SK-N-SH (cell line): ENCODE measurements at places on chromosomes 2 and 18. TPM values are rescaled to one million over a fixed set of nuclear protein-coding genes. Genes with fewer than 3 reads are reported as not detected.

Gene MC4R
- 0.21 and 0.62 TPM in 2 replicates for polyA plus RNA-seq

Gene NXPH2
- polyA plus RNA-seq: not detected in 2 replicates

DNA sequence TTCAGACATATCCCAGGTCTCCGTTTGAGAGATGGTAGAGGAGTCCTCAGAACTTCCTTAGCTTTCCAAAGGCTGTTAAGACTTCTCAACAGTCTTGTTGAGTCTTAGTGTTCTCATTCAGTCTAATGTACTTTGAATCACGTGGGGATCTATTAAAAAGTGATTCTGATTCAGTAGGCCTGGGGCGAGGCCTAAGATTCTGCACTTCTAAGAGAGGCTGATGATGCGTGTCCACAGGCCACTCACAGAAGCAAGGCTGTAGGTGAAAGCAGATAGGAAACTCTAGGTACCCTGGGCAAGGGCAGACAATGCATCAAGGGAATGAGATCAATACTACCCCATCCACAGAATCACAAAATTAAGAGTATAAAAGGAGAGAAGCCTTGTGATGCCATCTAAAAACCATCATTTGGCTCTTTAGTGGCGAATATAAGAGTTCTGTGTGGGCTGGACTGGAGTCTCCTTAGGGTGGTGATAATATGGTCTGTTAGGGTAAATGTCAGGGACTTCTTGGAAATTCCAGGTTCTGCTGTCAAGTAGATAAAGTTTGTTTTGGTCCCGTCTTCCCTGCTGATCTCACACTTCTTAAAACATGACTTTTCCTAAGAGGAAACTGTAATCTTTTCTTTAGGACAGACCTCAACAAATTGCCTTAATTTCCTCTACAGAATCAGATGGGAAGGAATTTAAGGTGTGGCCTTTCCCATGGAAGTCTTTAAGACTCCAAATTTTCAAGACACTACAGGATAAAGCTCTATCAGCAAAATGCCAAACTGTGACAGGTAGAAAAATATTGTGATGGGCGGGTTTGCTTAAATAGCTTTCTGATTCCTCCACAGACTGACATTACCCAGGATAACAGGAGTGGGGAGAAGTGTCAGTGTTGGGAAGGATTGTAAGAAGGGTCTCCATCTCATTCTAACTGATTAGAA lies 45.7 kb upstream of the NEMP2 start:
- no peak overlapping the region for H3K27ac ChIP-seq
- H3K27me3 ChIP-seq: no peaks in the 10 kb centered on the region
- H3K4me1 ChIP-seq: no peaks in the 10 kb centered on the region
- no peaks in the 10 kb centered on the region for H3K36me3 ChIP-seq
- DNase-seq: no peak

DNA sequence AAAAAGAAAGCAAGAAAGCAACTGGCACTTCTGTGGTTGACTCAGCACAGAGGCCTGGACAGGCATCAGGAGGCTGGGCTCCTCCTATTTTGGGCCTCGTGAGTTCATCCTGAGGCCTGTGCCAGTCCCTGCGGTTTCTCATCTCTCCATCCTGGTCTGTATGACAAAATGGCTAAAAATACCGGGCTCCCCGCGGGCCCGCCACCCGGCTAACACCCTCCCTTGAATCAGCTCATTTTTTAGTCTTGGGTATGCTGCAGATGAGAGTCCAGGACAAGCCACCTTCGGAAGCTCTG lies 62.3 kb upstream of the YWHAQ start:
- H3K4me3 ChIP-seq: no peak overlapping the region
- no peaks in the 10 kb centered on the region for H3K36me3 ChIP-seq
- H3K27me3 ChIP-seq: no peaks in the 10 kb centered on the region
- DNase-seq: no peak
- peak overlapping the region; percentile 32 for H3K27ac ChIP-seq

- no peaks in the 10 kb centered on the region for H3K27me3 ChIP-seq
- no peaks in the 10 kb centered on the region for H3K4me1 ChIP-seq
- no peak overlapping the region for H3K27ac ChIP-seq
- DNase-seq: no peak
Measured at GRCh38 chr2:172395503-172395902, 31.9 kb upstream of the ITGA6 start.

Gene POLE4
- 34.2 and 42.1 TPM in 2 replicates for polyA plus RNA-seq

Gene GRP
- 2.5 and 2.8 TPM in 2 replicates for polyA plus RNA-seq

DNA sequence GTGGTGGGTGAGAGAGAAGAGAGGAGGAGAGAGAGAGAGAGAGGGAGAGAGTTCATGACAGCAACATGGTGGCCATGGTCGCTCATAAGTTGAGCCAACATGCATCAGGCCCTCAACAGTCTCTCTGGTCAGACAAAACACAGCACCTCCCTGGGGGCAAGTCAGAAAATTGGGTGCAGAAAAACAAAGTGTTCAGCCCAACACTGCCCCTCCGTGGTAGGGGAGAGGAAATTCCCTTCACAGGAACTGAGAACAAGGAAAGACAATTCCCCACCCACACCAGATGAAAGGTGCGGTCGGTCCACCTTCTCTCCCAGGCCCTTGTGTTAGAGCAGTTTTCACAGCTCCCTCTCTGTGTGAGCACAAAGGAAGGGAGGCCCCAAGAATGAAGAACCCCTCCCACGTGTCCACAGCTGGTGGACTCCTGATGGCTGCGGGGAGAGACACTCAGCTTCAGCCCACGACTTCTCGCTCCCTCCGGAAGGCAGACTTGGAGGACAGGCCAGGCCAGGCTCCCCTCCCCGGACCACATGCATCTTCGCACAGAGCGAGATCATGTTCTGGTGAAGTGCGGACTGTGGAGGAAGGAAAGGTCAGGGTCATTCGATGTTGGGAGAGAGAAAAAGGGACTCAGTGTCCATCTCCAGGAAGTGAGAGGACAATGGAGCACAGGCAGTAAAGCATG lies 181.7 kb downstream of the ANAPC1 start:
- no peaks in the 10 kb centered on the region for H3K36me3 ChIP-seq
- DNase-seq: peak; percentile 52
- no peak overlapping the region for H3K27ac ChIP-seq
- H3K4me1 ChIP-seq: peaks cover 27% of the 10 kb centered on the region
- H3K4me3 ChIP-seq: no peak overlapping the region; the same call in 1 of the 2 replicates
- H3K27me3 ChIP-seq: no peaks in the 10 kb centered on the region

GRCh38 chr2:159677654-159678053 lies 34.7 kb upstream of the MARCHF7 start:
- no peaks in the 10 kb centered on the region for H3K36me3 ChIP-seq
- H3K27ac ChIP-seq: no peak overlapping the region
- H3K27me3 ChIP-seq: no peaks in the 10 kb centered on the region
- H3K4me1 ChIP-seq: no peaks in the 10 kb centered on the region; the same call in 1 of the 2 replicates
- peak; percentile 23 for DNase-seq
- no peak overlapping the region for H3K4me3 ChIP-seq
